H9 (cell line): ENCODE measurements at places on chromosomes 7 and 10. TPM values are rescaled to one million over a fixed set of nuclear protein-coding genes. Genes with fewer than 3 reads are reported as not detected.

GRCh38 chr7:74480861-74481417, 27.2 kb downstream of the GTF2IRD1 start:
- DNase-seq: no peak

DNA sequence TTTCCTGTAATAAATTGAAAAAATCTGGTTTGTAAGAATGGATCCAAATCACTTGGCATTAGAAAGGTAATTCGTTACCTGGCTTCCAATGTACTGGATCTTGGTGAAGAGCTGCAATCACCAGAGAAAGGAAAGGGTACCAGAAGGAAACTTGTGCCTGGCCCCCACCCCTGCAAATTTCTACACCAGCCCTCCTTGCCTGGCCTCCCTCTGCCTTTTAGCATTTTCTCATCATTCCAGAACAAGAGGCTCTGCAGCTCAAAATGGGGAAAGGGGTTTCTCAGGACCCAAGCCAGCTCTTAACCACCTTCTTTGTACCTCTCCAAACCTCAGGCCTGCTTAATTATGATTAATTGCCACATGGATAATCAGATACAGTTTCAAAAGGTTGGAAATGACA, 612.8 kb upstream of the MGMT start:
- no peak for DNase-seq

DNA sequence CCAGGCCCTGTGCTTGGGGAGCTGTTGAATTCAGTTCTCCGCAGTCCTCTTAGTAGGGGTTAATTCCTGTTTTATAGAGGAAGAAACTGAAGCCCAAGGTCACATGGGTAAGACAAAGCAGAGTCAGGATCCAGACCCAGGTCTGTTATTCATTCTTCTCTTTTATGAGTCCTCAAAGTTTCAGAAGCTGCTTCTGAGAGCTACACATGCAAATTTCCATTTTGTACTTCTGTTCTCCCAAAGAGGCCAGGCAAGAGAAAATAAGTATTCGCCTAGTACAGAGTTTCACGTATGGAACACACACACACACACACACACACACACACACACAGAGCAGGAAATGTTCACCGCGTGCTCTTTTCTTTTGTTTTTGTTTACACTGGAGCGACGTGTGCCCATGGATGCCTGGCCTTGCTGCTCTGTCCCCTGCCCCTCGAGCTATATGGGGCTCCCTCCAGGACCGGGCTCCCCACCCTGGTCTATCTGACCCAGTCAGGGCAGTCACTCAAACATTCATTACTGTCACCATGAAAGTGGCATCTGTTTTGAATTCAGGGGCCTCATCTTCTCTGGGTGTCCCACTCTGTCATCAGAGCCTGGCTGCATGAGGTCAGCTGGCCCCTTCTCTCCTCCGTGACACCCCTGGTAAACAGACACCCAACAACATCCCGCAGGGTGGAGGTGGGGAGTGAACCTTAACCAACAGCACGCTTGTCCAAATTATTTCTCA, 84.4 kb downstream of the TNS3 start:
- DNase-seq: no peak

GRCh38 chr10:95312257-95312656, 21.5 kb upstream of the PDLIM1 start:
- no peak for DNase-seq

The ITPRID1 gene
- 1.1 and 1.2 TPM in 2 replicates for total RNA-seq
